ENCODE measurements at places on chromosomes 16 and 17.
A peak's percentile ranks its signal among the peaks of the same experiment; 100 is the strongest.

DNA sequence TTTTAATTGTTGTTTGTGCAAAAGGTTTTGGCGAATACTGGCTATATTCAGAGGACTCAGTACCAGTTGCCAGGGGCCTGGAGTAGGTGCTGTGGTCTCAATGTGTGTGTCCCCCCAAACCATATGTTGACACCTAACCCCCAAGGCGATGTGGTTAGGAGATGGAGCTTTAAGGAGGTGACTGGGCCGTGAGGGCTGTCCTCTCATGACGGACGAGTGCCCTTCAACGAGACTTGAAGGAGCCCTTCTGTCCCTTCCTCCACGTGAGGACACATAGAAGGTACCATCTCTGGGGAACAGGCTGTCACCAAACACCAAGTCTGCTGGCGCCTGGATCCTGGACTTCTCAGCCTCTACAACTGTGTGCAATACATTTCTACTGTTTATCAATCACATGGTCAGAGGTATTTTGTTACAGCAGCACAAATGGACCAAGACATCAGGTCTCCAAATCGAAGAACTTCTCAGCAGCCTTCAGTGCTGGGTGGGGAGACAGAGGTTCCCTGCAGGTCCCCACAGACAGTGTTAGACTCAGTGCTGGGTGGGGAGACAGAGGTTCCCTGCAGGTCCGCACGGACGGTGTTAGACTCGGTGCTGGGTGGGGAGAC, 24.8 kb upstream of the METRNL start:
- DNase-seq: no peak

GRCh38 chr16:71794943-71795342, 13.7 kb downstream of the AP1G1 start:
- DNase-seq: no peak

DNA sequence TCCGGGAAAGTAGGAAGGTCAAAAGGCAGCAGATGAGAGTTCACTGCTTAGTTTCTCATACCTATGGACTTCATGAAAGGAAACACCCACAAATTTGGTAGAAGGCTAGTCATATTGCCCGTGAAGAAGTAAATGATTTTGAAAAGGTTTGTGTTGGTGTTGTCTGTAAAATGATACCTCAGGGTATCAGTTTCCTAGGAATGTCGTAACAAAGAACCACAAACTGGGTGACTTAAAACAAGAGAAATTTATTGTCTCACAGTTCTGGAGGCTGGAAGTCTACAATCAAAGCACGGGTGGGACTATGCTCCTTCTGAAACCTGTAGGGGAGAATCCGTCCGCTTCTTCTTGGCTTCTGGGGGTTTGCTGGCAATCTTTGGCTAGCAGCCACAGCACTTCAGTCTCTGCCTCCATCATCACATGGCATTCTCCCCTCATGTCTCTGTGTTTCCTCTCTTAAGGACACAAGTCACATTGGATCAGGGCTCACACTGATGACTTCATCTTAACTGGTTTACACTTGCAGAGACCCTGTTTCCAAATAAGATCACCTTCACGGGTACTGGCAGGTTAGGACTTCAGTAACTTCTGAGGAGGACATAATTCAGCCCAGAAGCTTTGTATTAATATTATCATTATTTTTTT, 2.0 kb upstream of the NAE1 start:
- no peak for DNase-seq

DNA sequence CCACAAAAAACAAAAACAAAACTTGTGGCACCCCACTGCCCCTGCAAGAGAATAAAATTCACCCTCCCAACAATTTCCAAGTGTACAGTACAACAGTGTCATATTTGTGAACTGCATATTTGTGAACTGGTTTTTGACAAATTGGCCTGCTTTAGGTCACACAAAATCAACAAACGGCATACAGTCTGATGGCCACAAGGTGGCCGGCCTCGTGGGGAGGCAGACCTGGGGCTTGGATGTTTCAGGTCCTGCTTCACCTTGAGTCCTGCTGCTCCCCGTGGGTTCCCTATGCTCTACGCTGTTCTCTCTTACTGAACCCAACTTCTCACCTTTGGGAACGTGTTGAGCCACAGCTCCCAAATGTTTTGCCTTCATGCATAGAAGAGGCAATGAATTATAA, 102.2 kb downstream of the CDK5R1 start:
- DNase-seq: no peak

DNA sequence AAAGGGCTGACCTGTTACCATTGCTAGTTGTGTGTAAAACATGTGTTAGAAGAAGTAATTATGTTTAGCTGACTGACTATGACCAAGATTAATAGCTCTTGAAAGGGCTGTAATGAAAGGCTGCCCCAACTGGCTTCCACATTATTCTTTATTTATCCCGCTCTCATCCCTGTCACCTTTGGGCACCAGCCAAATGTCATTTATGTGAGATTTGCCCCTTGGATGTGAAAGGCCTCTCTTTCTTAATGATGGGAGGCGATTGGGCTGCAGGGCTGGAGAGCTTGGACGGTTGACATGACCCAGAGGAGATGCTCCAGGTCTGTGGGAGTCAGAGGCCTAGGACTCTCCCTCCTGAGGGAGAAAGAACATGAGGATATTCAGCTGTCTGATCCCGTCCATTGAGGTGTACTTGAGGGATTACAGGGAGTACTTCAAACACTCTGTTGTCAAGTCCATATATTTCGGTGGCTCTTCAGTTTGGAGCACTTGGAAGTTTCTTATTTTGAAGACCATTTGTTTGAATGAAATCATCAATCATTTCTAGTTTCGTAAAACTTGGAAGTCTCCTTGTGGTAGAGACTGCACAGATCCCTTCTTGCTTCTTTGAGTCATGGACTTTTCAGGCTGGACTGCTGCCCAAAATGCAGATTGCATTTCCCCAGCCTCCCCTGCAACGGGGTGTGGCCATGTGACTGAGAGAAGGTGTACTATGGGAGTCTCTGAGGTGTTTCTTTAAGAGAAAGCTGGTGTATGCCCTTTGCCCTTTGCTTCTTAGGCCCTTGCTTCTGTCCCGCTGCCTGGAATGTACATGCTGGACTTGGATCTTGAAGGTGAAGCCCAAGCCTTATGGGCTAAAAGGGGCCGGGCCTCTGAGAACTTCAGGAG, 51.3 kb downstream of the FTO start:
- DNase-seq: peak; percentile 52

GRCh38 chr16:25817295-25817694, 125.5 kb downstream of the HS3ST4 start:
- DNase-seq: no peak

- DNase-seq: peak; percentile 71
These were observed 38.6 kb downstream of the CDRT15 start for GRCh38 chr17:14198013-14198412.

DNA sequence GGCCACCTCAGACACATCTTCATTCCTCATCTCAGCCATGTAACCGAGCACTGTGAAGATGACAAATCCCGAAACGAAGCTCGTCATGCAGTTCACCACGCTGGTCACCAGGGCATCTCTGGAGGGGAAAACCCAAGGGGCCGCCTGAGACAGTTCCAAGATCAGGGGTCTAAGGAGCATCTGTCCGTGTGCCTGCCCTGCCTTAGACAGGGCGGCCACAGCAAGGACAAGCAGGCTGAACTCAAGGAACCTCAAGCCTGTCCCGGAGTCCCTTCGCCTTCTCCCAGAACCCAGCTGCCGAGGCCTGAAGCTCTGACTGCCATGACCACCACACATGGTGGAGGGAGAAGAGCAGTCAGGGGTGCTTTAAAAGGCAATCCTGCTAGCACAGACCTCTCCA, 22.7 kb downstream of the SLC6A4 start:
- no peak for DNase-seq

All from SK-N-DZ (cell line).